Adrenal gland (tissue), 19 donors: ENCODE measurements at places on chromosomes 1 and 21. TPM values are rescaled to one million over a fixed set of nuclear protein-coding genes. Genes with fewer than 3 reads are reported as not detected.

DNA sequence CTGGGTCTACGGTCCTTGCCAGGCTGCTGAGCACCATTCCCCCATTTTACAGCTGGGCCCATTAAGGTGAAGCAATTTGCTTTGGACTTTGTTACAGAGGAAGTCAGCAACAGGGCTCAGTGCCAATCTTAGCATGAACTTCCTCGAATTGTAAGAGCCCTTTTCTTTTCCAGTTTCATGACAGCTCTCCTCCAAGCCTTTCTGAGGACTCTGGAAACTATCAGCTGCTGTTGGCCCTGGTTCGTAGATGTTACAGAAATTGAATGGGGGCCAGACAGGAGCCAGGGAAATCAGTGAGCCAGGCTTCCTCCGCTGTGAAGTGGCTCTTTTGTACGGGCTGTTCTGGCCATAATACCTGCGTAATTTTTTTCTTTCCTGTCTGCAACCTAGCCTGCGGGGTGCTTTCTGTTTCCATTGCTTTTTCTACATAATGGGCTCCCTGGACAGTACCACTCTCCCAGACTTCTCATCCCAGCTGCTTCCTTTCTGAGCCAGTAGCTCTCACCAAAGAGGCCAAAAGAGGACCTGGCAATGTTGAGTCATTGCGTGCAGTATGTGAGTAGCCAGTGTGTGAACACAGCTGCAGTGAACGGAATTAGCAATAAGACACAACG lies 386.3 kb downstream of the DISC1 start:
- DNase-seq: peak; percentile 22

DNA sequence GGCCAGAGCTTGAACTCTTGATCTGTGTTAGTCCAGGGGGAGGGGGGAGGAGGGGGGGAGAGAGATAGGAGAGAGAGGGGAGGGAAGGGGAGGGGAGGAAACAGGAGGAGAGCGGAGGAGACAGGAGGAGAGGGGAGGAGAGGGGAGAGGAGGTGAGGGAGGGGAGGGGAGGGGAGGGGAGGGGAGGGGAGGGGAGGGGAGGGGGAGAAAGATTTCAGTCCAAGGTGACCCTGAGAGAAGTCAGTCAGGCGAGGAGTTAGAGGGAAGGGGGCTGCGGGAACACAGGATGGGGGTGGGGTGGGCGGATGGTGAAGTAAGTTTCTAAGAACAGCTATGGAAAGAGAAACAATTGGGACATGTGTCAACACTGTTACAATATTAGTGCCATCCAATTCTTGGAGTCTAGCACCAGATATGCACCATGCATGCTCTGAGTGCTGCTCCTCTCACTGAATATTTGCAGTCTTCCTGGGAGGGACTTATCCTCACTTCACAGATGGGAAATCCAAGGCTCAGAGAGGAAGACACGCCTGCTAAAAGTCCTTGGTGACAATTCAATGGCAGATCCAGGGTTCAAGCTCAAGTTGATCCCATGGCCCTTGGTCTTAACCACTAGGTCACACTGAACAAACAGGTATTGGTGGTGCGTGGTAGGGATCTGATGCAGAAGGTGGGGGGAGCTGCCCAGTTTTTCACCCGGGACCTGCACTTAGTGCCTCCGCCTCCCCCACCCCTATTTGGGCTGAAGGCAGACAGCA lies 42.5 kb upstream of the ECE1 start:
- no peak for DNase-seq

DNA sequence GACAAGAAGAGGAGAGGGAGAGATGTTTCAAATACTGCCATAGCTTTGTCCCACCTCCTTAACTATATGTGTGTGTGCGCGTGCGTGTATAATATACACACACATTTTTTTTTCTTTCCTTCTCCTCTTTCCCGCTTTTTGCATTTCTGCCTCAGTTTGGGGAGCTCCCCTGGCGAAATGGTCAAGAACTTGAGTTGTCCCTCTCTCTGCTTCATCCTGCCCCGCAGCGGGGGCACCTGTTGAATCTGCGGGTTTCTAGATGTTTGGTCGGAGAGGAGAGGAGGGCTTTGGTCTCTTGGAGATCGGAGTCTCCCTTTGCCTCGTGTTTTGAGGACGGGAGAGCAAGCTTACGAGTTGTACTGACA lies 504 bp downstream of the SCCPDH start:
- peak; percentile 53 for DNase-seq

The PLA2G2A gene
- polyA plus RNA-seq: 10.2 TPM
